ENCODE measurements at places on chromosomes 16 and 17. TPM values are rescaled to one million over a fixed set of nuclear protein-coding genes. Genes with fewer than 3 reads are reported as not detected.

- peak; percentile 84 for DNase-seq
Observed at GRCh38 chr17:6608321-6608720, 32.2 kb downstream of the KIAA0753 start.

GRCh38 chr16:4018391-4018790 lies 97.9 kb downstream of the ADCY9 start:
- no peak for DNase-seq

DNA sequence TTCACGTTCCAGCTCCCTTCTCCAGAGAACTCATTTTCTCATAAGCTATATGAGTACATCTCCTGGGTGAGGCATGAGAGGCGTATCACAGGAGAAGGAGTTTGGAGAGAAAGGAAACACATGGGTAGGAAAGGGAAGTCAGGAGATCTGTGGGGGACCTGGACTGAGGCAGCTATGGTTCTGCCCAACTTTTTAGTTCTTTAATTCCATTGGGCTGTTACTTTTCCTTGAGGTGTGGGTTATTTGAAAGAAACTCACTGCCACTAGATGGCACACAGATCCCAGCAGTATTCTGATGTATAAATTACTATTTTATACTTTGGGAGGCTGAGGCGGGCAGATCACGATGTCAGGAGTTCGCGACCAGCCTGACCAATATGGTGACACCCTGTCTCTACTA lies 63.6 kb downstream of the NUP93 start:
- DNase-seq = peak; percentile 40

- no peak for DNase-seq
Observed at GRCh38 chr17:7192271-7192937, 13.2 kb upstream of the ASGR1 start.

The MT4 gene
- total RNA-seq = not detected

The PYY gene
- not detected for total RNA-seq

The TK1 gene
- 340 TPM for total RNA-seq

The MMP28 gene
- 2.4 TPM for total RNA-seq
